Epithelial cell of esophagus (primary cell): ENCODE measurements at places on chromosomes 7 and 10.

GRCh38 chr10:95400787-95401186 is 110.0 kb upstream of the PDLIM1 start:
- no peak for DNase-seq

DNA sequence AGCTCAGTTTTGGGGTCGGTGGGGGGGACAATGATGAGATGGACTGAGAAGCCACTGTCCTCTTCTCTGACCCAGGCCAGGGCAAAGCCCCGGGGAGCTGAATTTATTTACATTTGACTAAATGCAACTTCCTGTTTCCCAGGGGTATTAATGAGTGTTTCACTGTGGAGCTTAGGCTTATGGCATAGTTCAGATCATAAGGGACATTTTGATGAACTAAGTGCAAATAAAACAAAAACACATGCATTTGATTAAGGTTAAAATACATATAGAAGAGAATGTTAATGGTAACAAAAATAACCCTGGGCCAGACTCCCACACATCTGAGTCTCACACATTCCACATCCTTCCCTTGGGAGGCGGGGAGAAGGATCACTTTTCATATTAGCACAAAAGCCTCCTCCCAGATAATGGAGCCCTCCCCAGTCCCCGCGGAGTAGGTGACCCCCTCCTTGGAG is 320.6 kb downstream of the FRMD4A start:
- peak; percentile 15 for DNase-seq

DNA sequence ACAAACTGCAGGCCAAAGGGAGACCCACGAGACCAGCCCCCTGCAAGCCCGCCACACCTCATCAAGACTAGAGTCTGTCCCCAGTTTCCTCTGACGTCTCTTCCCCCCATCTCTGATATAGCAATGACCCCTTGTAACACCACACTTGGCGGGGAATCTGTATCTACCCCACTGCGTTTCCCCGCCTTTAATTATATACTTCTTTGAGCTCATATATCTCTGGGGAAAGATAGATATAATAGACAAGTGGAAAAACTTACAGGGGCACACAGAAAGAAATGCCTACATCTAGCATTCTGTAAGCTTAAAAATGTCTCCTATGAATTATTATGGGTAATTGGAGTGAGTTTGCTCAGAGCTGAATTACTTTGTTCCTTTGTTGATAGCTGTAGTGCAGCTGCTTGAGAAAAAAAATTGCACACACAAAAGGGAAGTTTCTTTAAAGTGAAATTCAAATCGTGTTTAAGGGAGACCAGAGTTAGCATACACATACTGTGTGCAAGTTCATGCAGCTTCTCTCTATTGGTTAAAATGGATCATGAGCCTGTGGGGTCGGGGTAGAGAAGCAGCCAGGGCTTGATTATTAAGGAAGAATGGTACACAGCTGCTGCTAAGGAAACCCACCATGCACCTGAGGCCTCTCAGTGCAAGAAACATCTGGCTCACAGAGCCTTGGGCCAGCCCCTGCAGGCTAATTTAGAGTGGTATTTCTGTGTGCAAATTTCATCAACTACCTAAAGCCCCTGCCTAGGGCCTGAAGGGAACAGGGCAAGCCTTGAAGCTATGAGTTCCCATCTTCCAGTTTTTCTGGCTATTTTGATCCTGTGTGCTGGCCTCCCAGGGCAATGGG is 32.5 kb downstream of the CDCA7L start:
- no peak for DNase-seq

DNA sequence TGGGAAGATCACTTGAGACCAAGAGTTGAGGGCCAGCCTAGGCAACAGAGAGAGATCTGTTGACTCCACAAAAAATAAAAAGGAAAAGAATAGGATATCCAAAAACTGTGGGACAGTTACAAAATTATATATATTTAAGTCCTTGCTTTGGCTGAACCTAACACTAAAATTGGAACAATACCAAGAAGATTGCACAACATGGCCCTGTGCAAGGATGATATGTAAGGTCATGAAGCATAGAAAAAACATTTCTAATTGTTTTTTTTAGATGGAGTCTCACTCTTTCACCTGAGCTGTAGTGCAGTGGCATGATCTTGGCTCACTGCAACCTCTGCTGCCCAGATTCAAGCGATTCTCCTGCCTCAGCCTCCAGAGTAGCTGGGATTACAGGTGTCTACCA is 139.0 kb downstream of the TPST1 start:
- DNase-seq, result peak; percentile 83

DNA sequence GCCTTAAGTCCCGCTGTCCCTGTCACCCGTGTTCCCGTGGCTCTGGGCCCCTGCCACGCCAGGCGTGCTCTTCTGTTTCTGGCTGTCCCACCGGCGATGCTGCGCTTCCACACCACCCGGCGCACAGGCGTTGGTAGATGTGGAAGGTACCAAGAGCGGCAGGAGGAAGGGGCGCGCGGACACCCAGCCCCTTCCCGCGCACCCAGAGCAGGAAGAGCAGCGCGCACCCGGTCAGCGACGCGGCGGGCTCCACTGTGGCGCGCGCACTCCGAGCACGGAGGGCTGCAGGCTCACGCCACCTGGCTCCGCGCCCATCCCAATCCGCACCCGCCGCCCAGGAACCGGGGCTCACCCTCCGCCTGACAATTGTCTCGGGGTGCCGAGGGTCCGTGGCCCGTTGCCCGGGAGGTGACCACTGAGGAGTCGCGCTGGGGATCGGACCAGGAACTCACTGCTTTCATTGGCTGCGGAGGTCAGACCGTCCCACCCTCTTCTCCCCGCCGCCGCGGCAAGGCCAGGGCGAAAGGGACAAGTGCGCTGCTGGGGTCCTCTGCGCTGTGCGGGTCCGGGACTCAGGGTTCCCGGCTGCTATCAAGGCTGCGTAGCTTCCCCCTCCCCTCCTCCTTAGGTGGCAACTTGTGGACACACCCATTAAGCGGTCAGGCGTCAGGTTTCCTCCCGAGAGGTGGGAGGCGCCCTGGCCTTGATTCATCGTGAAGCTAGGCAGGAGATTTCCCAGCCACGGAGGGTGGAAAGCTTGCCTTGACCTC is 121.6 kb upstream of the ZNF92 start:
- DNase-seq, result peak; percentile 72

DNA sequence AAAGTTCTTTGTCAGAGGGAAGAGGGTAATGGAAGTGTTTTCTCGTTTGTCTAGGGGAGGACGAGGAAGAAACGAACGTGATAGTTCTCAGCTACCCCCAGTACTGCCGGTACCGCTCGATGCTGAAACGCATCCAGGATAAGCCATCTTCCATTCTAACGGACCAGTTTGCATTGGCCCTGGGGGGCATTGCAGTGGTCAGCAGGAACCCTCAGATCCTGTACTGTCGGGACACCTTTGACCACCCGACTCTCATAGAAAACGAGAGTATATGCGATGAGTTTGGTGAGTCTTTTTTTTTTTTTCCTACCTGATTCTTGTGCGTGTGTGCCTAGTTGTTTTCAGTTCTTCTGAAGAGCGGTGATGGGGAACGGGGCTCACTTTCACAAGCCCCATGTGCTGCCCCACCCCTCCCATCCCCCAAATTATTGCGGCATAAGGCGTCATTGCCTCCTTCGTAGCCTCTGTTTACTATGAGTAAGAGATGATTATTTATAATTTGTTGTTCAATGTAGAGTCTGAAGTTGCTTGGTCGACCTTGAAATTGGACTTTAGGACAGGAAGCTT is 98.6 kb downstream of the ARID5B start:
- no peak for DNase-seq

DNA sequence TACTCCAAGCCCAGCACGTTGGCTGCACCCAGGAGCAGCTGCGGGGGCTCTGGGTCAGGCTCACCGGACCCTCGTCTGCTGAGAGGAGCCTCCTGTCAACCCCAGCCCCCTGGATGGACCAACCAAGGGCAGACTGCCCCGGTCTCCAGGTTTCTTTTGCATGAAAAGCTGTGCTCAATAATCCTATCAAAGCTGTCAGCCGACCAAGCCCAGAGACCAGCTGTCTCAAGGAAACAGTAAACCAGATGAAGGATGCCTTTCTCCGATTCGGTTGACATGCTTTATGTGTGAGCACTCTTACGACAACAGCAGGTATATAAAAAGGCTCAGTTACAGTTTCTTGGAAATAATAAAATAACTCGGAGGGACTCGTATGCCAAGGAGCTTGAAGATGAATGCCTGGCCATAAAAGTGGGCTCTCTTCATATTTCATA is 71.6 kb upstream of the BAIAP2L1 start:
- DNase-seq, result no peak

GRCh38 chr10:32271617-32272016 is 75.3 kb downstream of the EPC1 start:
- DNase-seq, result peak; percentile 87
